ENCODE measurements at places on chromosomes 7 and 10.

GRCh38 chr10:58266826-58267712, 625 bp downstream of the IPMK start:
- DNase-seq, result peak; percentile 68

- no peak for DNase-seq
Observed at GRCh38 chr10:68877482-68878110, 23.5 kb upstream of the DDX50 start.

DNA sequence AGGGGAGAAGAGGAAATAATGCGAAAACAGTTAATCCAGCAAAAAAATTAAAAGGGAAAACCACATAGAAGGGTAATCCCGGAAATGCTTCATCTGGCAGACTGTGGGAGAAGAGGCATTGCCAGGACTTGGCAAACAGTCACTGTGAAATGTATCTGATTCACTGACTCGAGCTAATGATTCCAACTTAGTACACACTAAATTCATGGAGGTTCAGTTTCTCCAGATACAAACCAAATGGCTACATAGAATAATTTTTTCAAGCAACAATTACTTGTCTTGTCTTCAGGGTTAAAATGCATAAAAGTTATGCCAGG, 36.4 kb downstream of the GDI2 start:
- no peak for DNase-seq

- no peak for DNase-seq
Observed at GRCh38 chr10:48878091-48878490, 61.5 kb downstream of the LRRC18 start.

- DNase-seq, result no peak
Observed at GRCh38 chr7:139681463-139681755, 96.4 kb downstream of the HIPK2 start.

DNA sequence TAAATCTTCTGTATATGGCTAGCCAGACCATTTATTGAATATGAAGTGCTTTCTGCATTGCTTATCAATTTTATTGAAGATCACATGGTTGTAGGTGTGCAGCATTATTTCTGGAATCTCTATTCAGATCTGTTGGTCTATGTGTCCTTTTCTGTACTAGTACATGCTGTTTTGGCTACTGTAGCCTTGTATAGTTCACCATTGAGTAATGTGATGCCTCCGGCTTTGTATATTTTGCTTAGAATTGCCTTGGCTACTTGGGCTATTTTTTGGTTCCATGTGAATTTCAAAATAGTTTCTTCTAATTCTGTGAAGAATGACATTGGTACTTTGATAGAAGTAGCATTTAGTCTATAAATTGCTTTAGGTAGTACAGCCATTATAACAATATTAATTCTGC, 1187.2 kb downstream of the XPNPEP1 start:
- no peak for DNase-seq

Data from ecto neural progenitor cell (in vitro differentiated cells).